ENCODE measurements at places on chromosomes 7 and 10.

DNA sequence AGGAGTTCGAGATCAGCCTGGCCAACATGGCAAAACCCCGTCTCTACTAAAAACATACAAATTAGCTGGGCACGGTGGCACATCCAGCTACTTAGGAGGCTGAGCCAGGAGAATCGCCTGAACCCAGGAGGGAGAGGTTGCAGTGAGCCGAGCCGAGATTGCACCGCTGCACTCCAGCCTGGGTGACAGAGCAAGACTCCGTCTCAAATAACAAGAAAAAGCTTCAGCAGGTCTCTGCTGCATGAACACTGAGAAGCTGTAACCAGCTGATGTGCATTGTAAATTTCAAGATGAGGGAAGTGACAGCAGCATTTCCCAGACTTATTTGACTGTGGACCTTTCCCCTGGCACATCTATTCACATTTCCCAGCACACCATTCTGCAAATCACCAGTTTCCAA lies 222.0 kb downstream of the CALN1 start:
- no peak for DNase-seq

GRCh38 chr10:84493361-84493760 lies 165.0 kb downstream of the CCSER2 start:
- DNase-seq = no peak

DNA sequence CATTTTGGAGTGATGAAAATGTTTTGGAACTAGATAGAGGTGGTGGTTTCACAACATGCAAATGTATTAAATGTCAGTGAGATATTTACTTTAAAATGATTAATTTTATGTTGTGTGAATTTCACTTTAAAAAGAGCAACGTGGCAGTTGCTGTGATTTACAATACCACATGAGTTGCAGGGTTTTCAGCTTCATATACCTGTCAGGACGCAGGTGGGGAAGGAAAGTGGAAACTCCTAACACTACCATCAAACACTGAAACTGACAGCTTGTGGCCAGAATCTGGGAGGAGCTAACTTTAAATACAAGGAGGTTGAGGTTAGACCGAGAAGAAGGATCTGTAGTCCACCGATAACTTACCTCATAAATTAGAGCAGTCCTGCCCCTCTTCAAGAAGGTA lies 168.9 kb upstream of the TMEM72 start:
- DNase-seq = no peak

DNA sequence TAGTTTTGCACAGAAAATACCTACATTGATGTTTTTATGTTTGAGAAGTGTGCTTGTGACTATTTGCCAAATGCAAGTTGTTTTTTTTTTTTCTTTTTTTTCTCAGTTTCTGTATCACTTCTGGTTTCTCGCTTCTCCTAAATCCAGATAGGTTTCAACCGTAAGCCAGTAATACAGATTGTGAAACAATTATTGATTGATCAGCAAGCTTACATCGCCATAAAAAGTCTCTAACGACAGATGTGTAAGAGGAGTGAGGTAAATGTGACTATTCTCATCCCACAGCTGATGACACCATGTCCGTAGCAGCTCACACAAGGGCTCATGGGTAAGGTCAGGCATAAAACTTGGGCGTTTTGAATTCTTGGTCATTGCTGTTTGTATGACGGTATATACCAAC lies 202.8 kb upstream of the AKR1E2 start:
- no peak for DNase-seq

DNA sequence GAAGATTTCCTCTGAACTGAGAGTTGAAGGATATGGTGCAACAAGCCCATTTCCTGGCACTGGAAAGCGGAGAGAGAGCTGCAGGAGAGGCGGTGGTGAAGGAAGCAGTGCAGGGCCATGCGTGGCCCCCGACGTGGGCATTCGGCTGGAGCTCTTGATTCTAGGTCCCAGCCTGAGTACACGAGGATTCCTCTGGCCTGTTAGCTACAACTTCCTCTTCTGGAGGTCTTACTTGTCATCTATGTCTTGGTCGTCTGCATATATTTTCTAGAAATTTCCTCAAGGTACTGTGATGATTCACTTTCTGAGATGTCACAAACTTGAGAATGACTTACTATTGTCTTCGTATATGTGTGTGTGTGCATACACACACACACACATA lies 59.2 kb upstream of the JAZF1 start:
- DNase-seq = peak; percentile 35

DNA sequence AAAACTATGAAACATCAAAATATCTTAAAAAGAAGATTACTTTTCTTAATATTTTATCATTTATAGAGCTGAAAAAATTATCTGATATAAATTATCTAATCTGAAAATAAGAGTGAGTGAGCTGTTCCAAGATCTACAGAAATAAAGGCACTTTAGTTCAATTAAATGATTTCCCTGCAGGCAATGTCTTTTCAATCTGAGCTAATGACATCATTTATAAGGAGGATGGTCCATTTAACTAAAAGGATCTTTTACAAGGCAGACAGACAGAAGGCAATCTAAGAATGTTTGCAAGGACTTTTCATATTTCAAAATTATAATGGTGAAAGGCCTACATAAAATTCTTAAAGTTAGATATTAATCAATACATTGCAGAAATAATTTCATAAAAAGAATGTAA lies 71.8 kb downstream of the SKAP2 start:
- DNase-seq = no peak

DNA sequence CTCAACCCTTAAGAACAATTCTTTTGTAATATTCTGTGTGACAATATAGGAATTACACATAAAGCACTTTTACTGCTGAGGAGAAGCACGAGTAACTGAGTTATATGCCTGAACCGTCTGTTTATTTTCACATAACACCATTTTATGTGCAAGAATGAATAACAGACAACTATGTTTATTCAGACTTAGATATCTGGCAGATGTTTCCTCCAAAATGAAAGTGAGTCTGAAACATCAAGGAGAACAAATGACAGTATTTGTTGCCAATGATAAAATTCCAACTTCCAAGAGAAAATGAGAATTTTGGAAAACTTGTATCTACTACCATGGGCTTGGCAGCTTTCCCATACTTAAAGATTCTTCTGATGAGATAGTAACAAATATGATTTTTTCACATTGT lies 51.4 kb downstream of the DNMBP start:
- no peak for DNase-seq

- no peak for DNase-seq
These were observed 40.9 kb downstream of the PTER start for GRCh38 chr10:16477757-16478156.

GRCh38 chr7:159048656-159049055 lies 96.0 kb downstream of the VIPR2 start:
- no peak for DNase-seq

GRCh38 chr7:107581387-107582013 lies 1.5 kb downstream of the BCAP29 start:
- DNase-seq = no peak

GRCh38 chr7:69419934-69420333 lies 178.3 kb upstream of the AUTS2 start:
- no peak for DNase-seq

GRCh38 chr7:147611431-147611830 lies 979.1 kb upstream of the C7orf33 start:
- no peak for DNase-seq

DNA sequence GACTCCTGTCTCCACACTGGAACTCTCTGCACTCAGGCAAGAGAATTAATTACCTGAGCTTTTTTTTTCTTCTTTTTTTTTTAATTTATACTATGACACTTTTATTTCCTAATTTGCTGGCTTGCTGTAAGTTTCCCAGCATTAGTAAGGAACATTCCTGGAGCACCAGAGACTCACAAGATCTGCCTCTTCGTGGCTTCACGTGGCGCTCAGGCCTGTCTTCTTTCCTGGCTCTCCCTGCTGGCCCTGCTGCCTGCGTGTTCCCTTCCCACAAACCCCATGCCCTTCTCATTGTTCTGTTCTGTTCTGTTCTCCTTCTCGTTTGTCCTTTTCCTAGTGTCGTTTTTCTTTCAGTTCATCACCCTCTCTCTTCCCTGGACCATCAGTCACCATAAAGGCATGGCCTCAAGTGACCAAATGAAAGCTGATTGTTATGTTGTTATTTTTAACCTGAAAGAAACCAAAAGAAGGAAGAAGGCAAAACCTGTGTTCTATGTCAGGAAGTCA lies 591.6 kb upstream of the PFKP start:
- no peak for DNase-seq

GRCh38 chr10:88810196-88810961 lies 7.8 kb downstream of the LIPM start:
- DNase-seq = no peak

DNA sequence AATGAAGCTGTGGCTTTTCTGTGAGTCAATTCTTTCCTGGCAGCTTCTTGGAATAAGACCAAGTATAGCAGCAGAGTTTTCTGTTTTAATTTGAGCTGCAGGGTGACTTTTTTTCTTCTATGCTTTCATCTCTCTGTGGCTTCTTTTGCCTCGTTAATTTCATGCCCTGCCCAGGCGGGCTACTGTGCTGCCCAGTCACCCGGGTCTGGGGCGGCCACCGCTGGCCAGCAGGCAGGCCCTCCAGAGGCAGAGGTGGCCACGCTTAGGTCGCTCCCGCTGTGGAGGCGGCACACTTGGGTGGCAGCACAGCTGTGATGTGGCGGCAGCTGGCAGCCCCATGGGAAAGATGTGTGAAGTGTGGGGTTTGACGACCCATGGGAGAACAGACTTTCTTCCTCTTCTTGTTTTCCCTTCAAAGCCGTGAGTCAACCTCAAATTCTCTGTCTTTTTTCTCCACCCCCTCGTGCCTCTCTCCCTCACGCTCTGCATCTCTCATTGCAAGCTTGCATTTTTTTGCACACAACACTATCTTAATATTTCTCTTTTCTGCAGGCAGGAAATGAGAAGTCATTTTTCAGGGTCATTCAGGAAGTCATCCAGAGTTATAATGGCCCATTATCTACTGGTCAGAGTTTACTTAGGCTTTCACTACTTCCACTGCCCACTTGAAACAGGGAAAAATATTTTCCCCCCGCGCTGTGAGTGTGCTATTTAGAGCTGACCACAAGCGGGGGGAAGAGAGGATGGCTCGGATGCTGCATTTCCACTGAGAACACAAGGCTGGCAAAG lies 67.8 kb downstream of the EGFR start:
- no peak for DNase-seq

GRCh38 chr10:74677951-74678350 lies 148.4 kb upstream of the KAT6B start:
- no peak for DNase-seq

- DNase-seq = no peak
These were observed 45.0 kb upstream of the STK17A start for GRCh38 chr7:43537765-43538403.

- DNase-seq = no peak
These were observed 237.3 kb upstream of the ZMIZ1 start for GRCh38 chr10:78831461-78831860.

All from SIG-M5 (cell line).